Keratinocyte (primary cell): ENCODE measurements at places on chromosomes 5 and 9. TPM values are rescaled to one million over a fixed set of nuclear protein-coding genes. Genes with fewer than 3 reads are reported as not detected.

GRCh38 chr9:72489986-72490385 lies 31.4 kb upstream of the TMC1 start:
- DNase-seq = no peak

The FRMPD1 gene
- polyA plus RNA-seq = 0.01 to 0.06 TPM (median 0.01 TPM) in 3 replicates

- no peak for DNase-seq
Measured at GRCh38 chr5:1027631-1028441, 19.2 kb downstream of the NKD2 start.

- no peak for DNase-seq
Measured at GRCh38 chr9:95425910-95426551, 90.7 kb downstream of the PTCH1 start.

DNA sequence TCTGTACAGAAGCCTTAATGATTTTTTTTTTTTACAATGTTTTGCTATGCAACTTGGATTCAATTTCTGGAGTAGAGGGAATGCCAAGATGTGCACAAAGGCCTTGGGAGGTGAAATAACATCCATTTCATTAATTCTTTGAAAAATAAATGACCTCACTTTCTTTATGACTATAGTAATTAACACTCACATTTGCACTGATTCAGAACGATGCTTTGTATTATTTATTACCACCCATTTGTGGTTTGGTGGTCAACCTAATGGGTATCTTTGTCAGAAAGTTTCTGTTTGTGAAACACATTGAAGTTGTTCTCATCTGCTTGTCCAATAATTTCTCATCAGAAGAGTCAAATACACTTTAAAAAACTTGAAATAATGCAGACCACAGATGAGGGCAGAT lies 169.3 kb downstream of the NTRK2 start:
- no peak for DNase-seq

DNA sequence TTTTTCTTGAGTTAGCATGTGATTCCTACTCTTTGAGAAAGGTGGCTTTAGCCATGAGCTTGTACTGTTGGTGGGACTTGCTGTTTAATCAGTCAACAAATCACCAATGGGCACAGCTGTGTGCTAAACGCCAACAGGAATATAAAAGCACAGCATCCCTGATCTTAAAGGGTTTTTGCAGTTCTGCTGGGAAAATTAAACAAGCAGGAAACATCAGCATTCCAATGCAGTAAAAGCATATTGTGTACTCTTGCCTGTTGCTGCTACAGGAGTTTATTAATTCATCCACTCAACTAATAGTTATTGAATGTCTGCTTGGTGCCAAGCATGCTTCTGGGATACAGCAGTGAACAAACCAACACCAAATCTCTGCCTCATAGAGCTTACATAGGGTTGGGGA lies 27.4 kb upstream of the F2RL1 start:
- DNase-seq = no peak

GRCh38 chr5:30832519-30832918 lies 361.0 kb upstream of the CDH6 start:
- no peak for DNase-seq

GRCh38 chr5:172849606-172850453 lies 15.8 kb downstream of the ERGIC1 start:
- peak; percentile 56 for DNase-seq

The RMI1 gene
- polyA plus RNA-seq = 0.97 to 3.6 TPM (median 1.1 TPM) in 3 replicates

GRCh38 chr9:121992571-121993212 lies 100.4 kb downstream of the TTLL11 start:
- DNase-seq = peak; percentile 38

The HSPA5 gene
- polyA plus RNA-seq = 138 to 378 TPM (median 274 TPM) in 3 replicates

- DNase-seq = no peak
Measured at GRCh38 chr9:87075537-87075936, 128.2 kb upstream of the GAS1 start.

DNA sequence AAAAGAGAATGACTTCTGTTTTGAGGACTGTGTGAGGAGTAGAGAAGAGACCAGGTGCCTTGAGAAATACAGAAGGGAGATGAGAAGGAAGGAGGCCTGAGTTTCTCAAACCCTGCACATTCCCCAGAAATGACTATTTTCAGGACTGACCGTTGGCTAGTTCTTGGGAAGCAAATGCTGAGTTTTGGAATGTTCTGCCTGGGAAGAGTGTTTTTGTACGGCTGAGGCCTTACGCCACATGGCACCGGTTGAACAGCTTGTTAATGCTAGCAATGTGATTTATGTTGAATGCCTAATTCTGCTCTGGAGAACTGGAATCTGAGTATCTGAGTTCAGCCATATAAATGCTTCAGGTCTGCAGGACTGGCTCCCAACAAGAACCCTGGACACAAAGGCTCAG lies 152.7 kb upstream of the ADAMTS16 start:
- no peak for DNase-seq

DNA sequence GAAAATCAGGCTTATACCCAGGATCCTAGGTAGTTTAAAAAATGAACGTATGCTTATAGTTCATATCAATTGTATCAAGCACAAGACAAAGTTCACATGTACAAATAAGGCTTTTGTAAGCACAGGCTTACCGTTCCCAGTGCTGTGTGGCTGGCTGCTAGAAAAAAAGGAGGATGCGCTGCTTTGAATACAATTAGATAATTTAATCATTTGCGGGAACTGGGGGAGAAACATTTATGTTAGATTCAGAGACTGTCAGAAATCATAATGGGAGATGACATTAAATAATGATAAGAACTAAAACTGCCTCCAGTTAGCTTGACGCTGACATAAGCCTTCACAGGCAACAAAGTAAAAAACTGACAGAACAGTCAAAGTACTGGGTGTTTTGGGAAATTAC lies 93.2 kb downstream of the FNBP1 start:
- no peak for DNase-seq
